Muscle of back (tissue), 13 donors: ENCODE measurements at places on chromosomes 6 and 20. TPM values are rescaled to one million over a fixed set of nuclear protein-coding genes. Genes with fewer than 3 reads are reported as not detected.

DNA sequence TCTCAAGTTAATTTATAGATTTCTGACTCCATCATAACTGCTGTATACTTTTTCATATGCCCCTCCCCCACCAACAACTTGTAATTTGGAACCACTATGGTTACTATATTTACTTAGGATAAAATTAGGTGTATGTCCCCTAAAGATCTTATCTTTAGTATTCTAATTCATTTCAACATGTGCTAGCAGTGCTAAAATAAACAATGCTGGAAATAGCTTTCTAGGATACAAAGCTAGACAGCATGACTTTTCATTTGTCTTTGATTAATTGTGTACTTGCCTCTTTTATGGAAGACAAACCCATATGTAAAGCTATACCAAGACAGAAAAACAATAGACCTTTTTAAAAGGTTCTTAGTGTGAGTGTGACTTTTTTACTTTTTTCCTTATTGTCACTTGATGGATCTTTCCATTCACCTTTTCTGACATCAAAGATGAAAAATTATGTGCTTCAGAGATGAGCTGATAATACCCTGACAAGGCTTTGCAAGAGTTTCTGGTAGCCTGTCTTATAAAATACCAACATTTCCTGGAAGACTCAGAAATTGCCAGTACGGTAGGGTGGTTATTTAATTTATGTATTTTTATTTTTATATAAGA is 31.2 kb upstream of the POPDC3 start:
- no peak for DNase-seq

DNA sequence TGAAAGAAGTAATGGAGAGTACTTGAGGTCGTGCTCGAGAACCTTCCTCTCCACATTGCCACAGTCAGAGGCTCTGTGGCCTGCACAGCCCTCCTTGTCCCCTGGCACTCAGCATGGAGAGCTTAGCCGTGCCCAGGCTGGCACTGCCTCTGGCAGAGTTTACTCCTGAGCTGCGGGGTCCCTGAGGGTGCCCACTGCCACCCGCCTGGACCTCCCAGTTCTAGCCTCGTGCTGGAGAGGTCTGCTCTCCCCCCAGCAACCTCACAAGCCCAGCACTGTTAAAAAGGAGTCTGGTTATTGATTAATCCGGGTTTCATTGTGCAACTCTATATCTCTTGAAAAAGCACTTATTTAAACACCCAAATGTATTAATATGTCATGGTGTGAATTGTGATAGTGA is 226.8 kb downstream of the TMEM242 start:
- no peak for DNase-seq

DNA sequence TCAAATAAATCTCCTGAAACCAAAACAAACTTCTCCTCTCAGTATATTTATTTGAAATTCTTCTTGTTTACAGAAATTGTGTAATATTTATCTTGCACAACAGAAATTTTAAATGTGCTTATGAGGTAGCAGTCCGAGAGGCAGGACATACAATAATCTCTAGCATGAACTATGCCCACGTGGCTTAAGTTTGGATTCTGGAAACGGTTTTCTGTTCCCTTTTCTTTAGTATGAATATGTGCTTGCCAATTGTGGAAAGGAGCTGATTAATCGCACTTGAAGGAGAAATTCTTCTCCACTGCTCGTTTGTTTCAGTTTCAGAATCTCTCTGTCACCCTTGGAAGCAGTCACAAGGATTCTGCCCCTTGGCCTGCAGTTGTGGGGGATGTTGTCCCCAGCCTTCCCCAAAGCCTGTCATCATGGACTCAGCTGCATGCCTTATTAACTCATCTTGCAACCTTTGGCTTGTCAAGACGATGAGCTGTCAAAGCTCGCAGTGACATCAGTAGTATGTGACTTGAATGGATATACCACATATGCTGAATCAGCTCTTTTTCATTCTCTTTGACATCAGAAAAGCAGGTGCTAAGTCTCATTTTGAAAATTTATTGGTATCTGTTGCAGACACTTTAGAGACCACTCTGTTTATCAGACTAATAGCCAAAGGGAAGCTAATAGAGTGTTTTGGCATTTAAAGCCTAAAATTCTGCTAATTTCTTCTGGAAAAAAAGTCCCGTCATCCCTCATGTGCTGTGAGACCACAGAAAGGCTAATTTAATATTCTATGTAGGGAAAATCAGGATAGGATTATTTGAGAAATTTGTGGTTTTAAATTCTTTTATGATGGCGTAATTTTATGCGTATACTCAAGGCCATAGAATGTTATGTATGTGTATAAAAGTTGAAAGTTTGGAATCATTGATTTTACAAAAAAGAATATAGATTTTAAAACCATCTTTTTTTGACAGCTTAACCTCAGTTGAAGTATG is 186.8 kb downstream of the ARID1B start:
- DNase-seq = peak; percentile 53

DNA sequence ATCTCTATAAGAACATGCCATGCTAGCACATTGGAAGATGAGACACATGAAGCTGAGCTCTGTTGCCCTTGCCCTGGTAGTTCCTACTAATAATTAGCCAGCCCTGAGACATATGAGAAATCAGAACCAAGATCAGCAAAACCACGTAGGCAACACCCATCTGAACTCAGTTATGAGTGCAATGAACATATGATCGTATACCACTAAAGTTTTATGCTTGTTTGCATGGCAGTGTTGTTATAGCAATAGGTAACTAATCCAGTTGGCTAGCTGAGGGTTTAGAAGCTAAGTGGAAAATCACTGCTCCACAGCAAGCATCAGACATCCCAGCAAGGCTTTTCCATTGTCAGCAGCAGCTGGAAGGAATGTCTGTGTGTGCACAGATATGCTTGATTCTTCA is 180.7 kb downstream of the BTBD3 start:
- no peak for DNase-seq

DNA sequence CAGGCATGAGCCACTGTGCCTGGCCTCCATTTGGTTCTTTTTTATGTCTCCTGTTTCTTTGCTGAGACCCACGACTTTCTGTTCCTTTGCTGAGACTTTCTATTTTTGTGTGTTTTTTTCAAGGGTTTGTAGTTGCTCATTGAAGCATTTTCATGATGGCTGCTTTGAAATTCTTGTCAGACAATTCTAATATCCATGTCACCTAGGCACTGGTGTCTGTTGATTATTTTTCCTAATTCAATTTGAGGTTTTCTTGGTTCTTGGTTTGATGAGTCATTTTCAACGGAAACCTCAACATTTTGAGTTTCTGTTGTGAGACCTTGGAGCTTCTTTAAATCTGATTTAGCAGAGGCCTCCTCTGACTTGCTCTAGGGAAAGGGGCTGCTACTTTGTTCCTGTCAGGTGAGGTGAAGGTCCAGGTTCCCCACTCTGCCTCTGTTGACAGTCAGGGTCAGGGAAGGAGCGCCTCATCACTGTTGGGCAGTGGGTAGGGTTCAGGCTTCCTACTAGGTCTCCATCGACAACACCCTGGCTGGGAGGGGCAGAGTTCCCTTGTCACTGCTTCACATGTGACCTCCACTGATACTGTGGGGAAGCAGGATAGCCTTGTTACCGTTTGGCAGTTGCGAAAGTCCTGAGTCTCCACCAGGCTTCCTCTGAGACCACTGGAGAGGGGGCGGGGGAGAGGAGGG is 67.2 kb upstream of the RNF24 start:
- DNase-seq = peak; percentile 69

Gene TNFRSF6B
- 0.76 TPM for polyA plus RNA-seq

Gene NR2E1
- polyA plus RNA-seq = not detected

Gene ENPP4
- 33.7 TPM for polyA plus RNA-seq
